Fibroblast of skin of left biceps (primary cell): ENCODE measurements at places on chromosomes 11 and 22.

GRCh38 chr11:85682330-85683305 is 3.4 kb downstream of the CCDC89 start:
- no peak for DNase-seq

- no peak for DNase-seq
Observed at GRCh38 chr11:78432058-78432515, 14.5 kb upstream of the GAB2 start.

DNA sequence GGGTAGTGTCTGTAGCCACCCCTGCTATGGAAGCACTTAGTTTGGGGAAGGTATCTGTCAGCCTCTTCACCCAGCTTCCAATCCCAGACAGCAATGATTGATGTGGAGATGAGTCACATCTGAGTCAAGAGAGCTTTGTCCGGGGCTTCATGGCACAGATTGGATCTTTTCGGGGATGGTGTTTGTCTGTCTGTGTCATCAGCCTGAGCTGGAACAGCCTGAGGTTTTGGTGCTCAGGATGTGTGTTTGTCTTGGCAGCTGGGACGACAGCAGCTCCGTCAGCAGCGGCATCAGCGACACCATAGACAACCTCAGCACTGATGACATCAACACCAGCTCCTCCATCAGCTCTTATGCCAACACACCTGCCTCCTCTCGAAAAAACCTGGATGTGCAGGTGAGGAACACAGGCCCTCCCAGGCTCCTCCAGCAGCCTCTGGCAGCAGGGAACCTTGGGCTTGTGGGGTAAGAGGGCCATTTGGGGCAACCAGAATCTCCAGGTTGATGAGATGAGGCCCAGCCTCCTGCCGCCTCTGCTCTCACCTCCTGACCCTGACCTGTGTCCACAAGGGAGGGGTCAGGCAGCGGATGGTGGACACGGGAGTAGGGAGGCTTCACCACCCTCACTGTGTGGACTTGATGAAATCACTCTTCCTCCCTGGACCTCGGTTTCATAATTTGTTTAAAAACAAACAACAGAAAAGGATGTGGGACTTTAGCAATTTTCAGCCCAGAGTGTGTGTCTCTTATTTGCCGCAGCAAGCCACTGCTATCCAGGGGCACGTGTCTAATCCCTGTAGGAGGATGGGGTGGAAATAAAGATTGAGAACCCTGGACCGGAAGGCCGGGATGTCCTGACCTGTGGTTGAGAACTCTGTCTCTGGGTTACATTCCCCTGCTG is 124.3 kb downstream of the DBX1 start:
- DNase-seq: peak; percentile 79

- DNase-seq: no peak
Observed at GRCh38 chr11:22699388-22699787, 33.0 kb downstream of the GAS2 start.

DNA sequence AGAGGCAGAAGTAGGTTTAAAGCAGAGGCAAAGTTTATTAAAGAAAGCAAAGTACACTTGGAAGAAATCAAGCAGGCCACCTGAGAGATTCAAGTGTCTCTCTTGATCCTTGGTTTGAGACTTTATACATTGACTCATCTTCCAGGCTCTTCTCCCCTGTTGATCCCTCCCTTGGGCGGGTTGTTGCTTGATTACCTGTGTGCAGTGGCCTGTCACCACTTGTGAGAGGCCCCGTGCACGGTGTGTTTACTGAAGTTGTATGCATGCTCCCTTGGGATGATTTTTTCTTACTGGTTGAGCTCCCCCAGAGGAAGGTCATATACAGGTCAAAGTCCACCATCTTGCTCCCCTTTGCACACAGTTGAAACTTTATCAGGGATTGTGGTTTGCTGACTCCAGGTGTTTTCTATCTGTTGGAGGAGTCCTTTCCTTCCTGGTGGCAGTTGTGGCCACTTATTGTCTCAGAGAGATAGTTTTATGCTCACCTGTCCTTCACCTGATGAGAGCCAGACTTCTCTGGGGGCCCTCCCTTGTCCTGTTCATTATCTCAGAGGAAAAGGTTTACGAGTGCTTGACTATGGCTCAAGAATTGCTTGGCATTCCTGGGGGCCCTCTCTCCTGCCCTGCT is 16.3 kb upstream of the RBMXL2 start:
- no peak for DNase-seq

DNA sequence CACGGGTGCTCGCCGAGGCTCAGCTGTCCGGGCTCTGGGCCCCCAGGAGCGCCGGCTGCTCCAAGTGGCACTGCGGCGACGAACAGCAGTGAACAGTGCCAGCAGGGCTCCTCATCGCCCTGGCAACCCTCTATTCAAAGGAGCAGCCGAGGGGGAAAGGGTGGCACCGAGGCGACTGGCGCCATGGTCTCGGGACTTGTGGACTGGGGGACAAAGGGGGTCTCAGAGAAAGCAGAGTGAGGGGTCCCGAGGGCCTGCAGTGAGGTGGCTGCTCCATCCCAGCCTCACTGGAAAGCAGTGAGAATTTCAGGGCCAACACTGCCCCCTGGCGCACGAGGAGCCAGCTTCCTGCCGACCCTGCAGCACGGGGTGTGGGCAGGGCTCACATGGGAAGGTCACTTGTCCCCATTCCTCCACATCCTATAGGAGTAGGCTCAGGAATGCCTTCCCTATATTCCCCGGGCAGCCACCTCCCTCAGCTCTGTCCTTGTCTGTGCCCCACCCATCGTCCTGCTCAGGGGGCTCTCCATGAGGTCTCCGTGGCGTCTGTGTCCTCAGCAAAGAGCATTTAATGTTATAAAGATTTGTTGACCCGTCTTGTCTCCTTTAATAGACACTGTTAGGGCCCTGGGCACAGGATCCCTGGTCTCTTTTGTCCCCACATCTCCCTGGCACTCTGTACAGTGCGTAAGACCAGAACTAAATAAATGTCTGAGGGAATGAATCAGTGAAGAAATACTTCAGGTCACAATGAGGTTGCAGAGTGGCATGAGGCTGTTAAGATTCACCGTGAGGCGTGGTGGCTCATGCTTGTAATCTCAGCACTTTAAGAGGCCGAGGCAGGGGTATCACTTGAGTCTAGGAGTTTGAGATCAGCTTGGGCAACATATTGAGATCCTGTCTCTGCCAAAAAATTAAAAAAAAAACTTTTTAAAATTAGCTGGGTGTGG is 26.4 kb downstream of the LRFN4 start:
- DNase-seq: no peak

DNA sequence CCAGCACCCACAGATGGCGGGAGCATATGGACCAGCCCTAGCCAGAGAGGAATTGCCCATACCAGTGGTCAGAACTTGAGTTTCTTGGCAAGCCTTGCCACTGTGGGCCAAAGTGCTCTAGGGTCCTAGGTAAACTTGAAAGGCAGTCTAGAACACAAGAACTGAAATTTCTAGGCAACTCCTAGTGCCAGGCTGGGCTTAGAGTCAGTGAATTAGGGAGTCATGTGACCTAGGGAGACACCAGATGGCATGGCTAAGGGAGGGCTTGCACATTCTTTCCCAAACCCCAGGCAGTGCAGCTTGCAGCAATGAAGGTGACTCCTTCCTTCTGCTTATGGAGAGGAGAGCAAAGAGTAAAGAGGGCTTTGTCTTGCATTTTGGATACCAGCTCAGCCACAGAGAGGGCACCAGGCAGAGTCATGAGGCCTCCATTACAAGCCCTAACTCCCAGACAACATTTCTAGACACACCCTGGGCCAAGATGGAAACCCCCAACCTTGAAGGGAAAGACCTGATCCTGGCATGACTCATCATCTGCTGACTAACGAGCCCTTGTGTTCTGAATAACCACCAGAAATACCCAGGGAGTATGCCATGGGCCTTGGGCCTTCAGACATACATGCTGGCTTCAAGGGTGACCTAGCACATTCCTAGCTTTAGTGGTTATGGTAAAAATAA is 19.2 kb upstream of the OR56A3 start:
- DNase-seq: no peak

- no peak for DNase-seq
Observed at GRCh38 chr11:103997082-103997481, 39.4 kb upstream of the DDI1 start.

GRCh38 chr22:50560034-50560433 is 2.7 kb downstream of the SYCE3 start:
- DNase-seq: no peak

- DNase-seq: no peak
Observed at GRCh38 chr22:26082866-26083265, 86.4 kb upstream of the SEZ6L start.

DNA sequence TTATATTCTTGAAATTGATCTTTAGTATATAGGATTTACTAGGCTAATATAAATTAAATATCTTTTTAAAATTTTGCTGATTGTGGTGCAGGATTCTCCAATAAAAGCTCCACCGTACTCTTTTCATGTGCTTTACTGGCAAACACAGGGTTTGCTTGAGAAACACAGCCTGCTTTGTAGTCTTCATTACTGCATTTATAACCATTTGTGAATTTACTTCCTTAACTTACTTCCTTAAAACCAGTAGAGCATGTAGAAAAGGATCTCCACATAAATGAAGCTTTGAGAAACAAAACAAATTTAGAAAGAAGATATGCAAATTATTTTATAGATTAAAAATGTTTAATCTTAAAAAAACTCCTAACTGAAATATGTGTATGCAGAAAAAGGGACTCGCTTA is 28.8 kb downstream of the SWAP70 start:
- no peak for DNase-seq

GRCh38 chr11:47466701-47467250 is 17.8 kb upstream of the RAPSN start:
- DNase-seq: no peak

DNA sequence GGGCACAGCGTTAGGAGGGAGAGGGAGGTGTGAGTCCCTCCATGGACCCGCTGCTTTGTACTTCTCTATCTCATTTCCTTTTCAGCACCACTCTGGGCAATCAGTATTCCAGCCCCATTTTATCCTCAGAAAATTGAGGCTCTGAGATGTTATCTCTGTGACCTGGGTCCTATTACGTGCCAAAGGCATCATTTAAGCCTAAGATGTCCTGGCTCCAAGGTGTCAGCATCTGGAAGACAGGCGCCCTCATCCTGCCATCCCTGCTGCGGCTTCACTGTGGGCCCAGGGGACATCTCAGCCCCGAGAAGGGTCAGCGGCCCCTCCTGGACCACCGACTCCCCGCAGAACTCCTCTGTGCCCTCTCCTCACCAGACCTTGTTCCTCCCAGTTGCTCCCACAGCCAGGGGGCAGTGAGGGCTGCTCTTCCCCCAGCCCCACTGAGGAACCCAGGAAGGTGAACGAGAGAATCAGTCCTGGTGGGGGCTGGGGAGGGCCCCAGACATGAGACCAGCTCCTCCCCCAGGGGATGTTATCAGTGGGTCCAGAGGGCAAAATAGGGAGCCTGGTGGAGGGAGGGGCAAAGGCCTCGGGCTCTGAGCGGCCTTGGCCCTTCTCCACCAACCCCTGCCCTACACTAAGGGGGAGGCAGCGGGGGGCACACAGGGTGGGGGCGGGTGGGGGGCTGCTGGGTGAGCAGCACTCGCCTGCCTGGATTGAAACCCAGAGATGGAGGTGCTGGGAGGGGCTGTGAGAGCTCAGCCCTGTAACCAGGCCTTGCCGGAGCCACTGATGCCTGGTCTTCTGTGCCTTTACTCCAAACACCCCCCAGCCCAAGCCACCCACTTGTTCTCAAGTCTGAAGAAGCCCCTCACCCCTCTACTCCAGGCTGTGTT is 829 bp upstream of the APOC3 start:
- DNase-seq: no peak

- no peak for DNase-seq
Observed at GRCh38 chr11:66861038-66861773, 4.3 kb downstream of the LRFN4 start.

GRCh38 chr11:93330446-93330984 is at the start of gene DEUP1:
DEUP1 (plus strand) TSS chr11:93330742; CDS start chr11:93332260, 1,518 bp downstream.
- DNase-seq: peak; percentile 4

GRCh38 chr11:113167599-113167998 is 146.8 kb upstream of the TTC12 start:
- no peak for DNase-seq

- no peak for DNase-seq
Observed at GRCh38 chr11:103042161-103042560, 49.8 kb downstream of the DCUN1D5 start.

DNA sequence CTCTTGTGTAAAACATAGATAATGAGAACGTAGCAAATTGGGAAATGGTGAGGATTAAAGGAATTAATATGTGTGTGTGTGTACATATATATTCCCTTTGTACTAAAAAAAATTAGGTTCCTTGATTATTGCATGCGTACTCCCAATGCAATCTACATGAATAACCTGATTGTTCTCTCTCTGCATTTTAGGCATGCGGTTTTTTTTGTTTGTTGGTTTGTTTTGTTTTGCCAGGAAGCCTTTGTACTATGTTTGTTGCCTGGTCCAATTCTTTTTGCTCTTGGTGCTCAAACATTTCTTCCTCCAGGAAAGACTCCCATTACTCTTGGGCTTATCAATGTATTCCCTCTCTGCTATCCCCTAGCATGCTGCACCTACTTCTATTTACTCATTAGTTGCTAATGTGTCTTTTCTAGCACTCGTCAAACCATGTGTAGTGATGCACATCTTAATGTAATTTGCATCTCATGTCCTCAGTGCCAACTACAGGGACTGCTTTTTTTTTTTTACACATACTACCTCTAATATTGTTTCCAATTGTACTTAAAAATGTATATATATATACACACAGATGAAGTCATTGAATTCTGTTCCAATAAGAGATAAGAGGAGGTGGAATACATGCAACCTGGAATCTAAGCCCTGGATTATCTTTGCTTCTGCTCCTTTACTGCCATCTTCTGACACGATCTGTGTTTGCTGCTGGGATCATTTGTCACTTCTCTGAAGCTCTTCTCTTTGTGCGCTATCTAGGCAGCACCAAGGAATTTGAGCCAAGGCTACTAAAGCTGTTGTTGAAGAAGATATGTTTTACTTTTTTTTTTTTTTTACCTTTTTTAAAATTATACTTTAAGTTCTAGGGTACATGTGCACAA is 197.2 kb upstream of the ANO3 start:
- DNase-seq: no peak

DNA sequence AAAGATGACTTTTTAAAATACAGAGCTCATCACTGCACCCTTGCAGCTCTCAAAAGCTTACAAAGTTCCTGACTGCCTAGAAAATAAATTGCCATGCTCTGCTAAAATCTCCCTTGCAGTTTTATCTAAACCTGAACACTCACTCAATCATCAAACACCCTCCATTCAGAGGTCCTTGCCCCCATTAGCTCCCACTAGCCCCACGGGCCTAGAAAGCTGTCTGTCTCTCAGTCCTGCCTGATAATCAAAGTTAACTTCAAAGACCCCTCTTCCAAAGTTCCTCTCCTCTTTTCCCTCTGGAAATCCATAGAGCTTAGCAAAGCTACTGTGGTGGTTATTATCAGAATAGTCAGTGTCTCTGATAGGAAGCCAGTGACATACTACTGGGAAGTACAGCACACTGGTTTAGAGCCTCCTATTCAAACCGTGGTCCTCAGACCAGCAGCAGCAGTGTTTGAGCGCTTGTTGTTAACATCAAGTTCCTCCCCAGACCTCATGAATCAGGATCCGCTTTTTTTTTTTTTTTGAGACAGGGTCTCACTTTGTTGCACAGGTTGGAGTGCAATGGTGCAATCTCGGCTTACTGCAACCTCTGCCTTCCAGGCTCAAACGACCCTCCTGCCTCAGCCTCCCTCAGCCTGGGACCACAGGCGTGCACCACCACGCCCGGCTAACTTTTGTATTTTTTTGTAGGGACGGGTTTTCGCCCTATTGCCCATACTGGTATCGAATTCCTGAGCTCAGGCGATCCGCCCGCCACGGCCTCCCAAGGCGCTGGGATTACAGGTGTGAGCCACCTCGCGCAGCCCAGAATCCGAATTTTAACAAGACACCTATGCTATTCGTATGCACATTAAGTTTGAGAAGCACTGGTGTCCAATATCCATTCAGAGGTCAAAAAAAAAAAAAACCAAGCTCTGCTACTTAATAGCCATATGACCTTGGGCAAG is 1.2 kb downstream of the NDUFC2 start:
- no peak for DNase-seq

- DNase-seq: no peak
Observed at GRCh38 chr11:119330237-119330636, 4.1 kb upstream of the RNF26 start.
